Endothelial cell of umbilical vein (primary cell): ENCODE measurements at places on chromosomes 3 and 15. TPM values are rescaled to one million over a fixed set of nuclear protein-coding genes. Genes with fewer than 3 reads are reported as not detected.
A peak's percentile ranks its signal among the peaks of the same experiment; 100 is the strongest.

Gene FLNB
- total RNA-seq, result 595 and 670 TPM in 2 replicates

Gene SLCO2A1
- 1.4 and 2.7 TPM in 2 replicates for total RNA-seq

Gene C3orf22
- not detected in 2 replicates for total RNA-seq

Gene DNASE1L3
- total RNA-seq, result 0.95 and 0.99 TPM in 2 replicates

Gene CCR3
- total RNA-seq, result not detected in 2 replicates

Gene TM4SF1
- total RNA-seq, result 559 and 619 TPM in 2 replicates

- peak overlapping the region; percentile 70 for H3K4me3 ChIP-seq
- peaks cover 44% of the 10 kb centered on the region for H3K4me1 ChIP-seq
- DNase-seq, result peak; percentile 28
- no peaks in the 10 kb centered on the region for H3K36me3 ChIP-seq
- peak overlapping the region; percentile 55 for H3K27ac ChIP-seq
Observed at GRCh38 chr3:129439226-129439816, 427 bp downstream of the MBD4 start.

- H3K4me1 ChIP-seq, result no peaks in the 10 kb centered on the region
- H3K4me3 ChIP-seq, result no peak overlapping the region
- H3K36me3 ChIP-seq, result no peaks in the 10 kb centered on the region
- H3K27ac ChIP-seq, result no peak overlapping the region
Observed at GRCh38 chr3:3821777-3822176, 22.5 kb downstream of the LRRN1 start.

- no peaks in the 10 kb centered on the region for H3K4me1 ChIP-seq
- DNase-seq, result no peak
- no peak overlapping the region for H3K4me3 ChIP-seq
- H3K27ac ChIP-seq, result no peak overlapping the region
- H3K27me3 ChIP-seq, result peaks cover 2% of the 10 kb centered on the region
Observed at GRCh38 chr15:69689133-69689532, 236.5 kb downstream of the RPLP1 start.

DNA sequence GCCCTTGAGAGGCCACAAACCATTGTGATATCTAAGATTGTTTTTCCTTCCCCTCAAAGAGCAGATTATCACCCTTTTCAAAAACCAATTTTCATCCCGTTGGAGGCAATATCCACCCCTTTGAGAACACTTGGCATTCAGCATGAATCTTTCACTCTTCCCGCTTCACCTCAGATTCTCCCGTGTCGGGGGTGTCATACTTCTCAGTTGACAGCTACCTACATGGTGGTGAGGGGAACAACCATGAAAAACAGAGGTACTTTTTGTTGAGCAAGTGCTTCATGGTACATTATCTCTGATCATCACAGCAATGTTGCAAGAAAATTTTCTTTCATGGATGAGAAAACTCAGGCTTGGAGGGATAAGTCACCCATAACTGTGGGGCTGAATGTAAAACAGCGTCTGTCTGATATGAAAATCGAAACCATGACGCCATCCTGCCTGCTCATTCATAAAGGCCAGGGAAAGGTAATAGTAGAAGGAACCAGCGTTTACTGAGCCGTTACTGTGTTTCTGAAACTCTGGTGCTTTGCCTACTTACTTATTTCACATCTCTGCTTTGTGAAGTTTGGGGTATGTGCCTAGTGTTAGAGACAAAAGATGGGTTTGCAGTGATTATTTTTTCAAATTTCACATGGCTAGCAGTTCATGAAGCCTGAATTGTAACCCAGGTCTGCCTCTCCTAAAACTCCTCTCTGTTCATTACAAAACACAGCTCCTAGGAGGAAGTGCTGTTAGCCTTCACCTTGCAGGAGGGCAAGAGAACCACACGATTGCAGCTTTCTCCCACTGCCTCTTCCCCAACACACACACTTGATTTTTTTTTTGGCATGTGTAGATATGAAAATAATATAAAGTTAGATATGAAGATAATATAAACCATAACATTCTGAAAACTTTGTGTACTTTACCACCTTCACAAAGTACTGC, 35.4 kb downstream of the SV2B start:
- H3K27ac ChIP-seq, result no peak overlapping the region
- H3K27me3 ChIP-seq, result no peaks in the 10 kb centered on the region
- H3K36me3 ChIP-seq, result no peaks in the 10 kb centered on the region
- no peak overlapping the region for H3K4me3 ChIP-seq
- no peaks in the 10 kb centered on the region for H3K4me1 ChIP-seq

- peak; percentile 100 for DNase-seq
- no peaks in the 10 kb centered on the region for H3K27me3 ChIP-seq
- H3K36me3 ChIP-seq, result no peaks in the 10 kb centered on the region
- peak within 1 kb of the TSS; percentile 63 for H3K27ac ChIP-seq
- H3K4me3 ChIP-seq, result peak within 1 kb of the TSS; percentile 81
Observed at GRCh38 chr3:195442573-195443390, at the start of gene ACAP2. TSS of gene ACAP2 (minus strand) at chr3:195443020. CDS start at chr3:195442847, 173 bp downstream.

- no peaks in the 10 kb centered on the region for H3K4me1 ChIP-seq
- DNase-seq, result no peak
- no peak overlapping the region for H3K4me3 ChIP-seq
- H3K27ac ChIP-seq, result no peak overlapping the region
Observed at GRCh38 chr3:16788440-16789056, 96.2 kb upstream of the PLCL2 start.

GRCh38 chr3:4627651-4628375, 134.7 kb downstream of the ITPR1 start:
- H3K4me3 ChIP-seq, result no peak overlapping the region
- no peaks in the 10 kb centered on the region for H3K27me3 ChIP-seq
- no peak for DNase-seq
- H3K36me3 ChIP-seq, result no peaks in the 10 kb centered on the region
- no peak overlapping the region for H3K27ac ChIP-seq

DNA sequence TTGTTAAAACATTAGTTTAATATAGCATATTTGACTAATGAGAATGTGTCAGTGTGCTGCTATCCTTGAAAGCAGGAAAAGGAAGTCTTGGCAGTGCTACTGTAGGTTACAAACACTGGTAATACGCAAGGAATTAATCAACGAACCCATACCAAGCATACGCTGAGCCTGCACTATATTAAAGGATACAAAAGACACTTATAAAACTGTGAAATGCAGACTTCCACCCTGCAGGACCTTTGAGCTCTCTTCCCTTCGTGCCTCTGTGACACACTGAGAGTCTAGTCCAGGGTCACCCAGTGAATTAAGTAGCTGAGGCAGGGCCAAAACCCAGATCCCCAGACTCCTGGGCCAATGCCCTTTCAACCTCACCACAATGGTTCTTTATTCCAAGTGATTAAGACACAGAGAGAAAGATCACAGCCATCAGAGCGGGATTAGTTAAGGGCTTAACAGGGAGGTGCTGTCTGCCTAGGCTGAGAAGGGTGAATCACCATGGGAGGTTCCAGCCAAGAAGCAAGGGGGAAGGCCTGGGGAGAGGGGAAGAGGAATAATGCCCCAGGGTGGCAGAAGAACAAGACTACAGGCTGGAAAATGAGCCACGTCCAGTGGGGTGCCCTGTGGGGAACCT, 6.8 kb downstream of the ANXA2 start:
- H3K36me3 ChIP-seq, result peaks cover 5% of the 10 kb centered on the region
- peak; percentile 87 for DNase-seq
- H3K27me3 ChIP-seq, result no peaks in the 10 kb centered on the region
- H3K4me3 ChIP-seq, result no peak overlapping the region

- DNase-seq, result no peak
- H3K4me3 ChIP-seq, result no peak overlapping the region
- no peak overlapping the region for H3K27ac ChIP-seq
- H3K36me3 ChIP-seq, result no peaks in the 10 kb centered on the region
- no peaks in the 10 kb centered on the region for H3K4me1 ChIP-seq
Observed at GRCh38 chr3:58620421-58620820, 43.2 kb upstream of the FAM107A start.

- DNase-seq, result peak; percentile 66
- H3K4me3 ChIP-seq, result no peak overlapping the region
- no peaks in the 10 kb centered on the region for H3K27me3 ChIP-seq
- H3K36me3 ChIP-seq, result no peaks in the 10 kb centered on the region
- no peak overlapping the region for H3K27ac ChIP-seq
- H3K4me1 ChIP-seq, result no peaks in the 10 kb centered on the region
Observed at GRCh38 chr15:39685999-39686613, 96.5 kb downstream of the FSIP1 start.

GRCh38 chr3:72323773-72324172, 524.5 kb downstream of the SHQ1 start:
- no peak for DNase-seq
- H3K27me3 ChIP-seq, result peaks cover 41% of the 10 kb centered on the region
- H3K4me3 ChIP-seq, result no peak overlapping the region
- H3K4me1 ChIP-seq, result no peaks in the 10 kb centered on the region

DNA sequence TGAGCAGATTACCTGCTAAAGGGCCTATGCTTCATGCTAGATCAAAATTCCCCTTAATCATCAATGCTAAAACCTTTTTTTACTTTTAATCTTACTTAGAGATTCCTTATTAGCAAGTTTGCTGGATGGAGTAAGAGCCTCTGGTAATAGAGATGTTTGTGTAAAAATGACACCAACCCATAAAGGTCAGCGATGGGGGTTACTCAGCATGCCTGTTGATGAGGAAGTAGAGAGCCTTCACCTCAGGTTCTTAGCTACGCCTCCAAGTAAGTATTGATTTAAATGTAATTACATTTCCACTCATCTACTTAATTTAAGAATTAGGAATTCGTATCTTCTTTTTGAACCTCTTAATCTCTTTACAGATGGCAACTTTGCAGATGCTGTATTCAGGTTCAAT, 38.8 kb downstream of the DNAJC13 start:
- no peaks in the 10 kb centered on the region for H3K4me1 ChIP-seq
- peaks cover 39% of the 10 kb centered on the region for H3K36me3 ChIP-seq
- H3K4me3 ChIP-seq, result no peak overlapping the region
- H3K27ac ChIP-seq, result no peak overlapping the region
- DNase-seq, result no peak

GRCh38 chr3:157746391-157746790, 243.2 kb upstream of the VEPH1 start:
- H3K36me3 ChIP-seq, result no peaks in the 10 kb centered on the region
- H3K27ac ChIP-seq, result no peak overlapping the region
- H3K27me3 ChIP-seq, result no peaks in the 10 kb centered on the region

GRCh38 chr3:36303286-36303685, 77.0 kb upstream of the STAC start:
- no peaks in the 10 kb centered on the region for H3K27me3 ChIP-seq
- no peaks in the 10 kb centered on the region for H3K4me1 ChIP-seq
- H3K27ac ChIP-seq, result no peak overlapping the region
- H3K36me3 ChIP-seq, result no peaks in the 10 kb centered on the region

DNA sequence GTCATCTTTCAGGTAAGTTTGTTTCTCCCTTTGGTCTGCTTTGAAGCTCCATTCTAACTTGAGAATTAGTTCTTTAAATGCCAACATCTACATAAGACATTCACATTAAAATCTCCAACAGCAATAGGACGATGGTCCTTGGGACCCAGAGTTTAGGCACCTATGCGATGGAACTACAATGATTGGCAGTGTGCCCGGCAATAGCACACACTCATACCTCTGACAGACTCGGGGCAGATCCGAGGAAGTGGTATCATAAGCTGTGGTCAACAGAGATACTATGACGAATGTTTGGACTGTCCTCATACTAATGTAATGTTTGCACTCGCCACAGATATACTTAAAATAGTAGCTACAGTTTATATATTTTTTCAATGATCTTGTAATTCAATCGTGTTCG, 34.2 kb upstream of the NR2F2 start:
- no peak for DNase-seq
- no peak overlapping the region for H3K4me3 ChIP-seq
- no peaks in the 10 kb centered on the region for H3K36me3 ChIP-seq
- H3K27ac ChIP-seq, result no peak overlapping the region
- no peaks in the 10 kb centered on the region for H3K4me1 ChIP-seq
